ENCODE measurements at places on chromosomes 3 and 15. TPM values are rescaled to one million over a fixed set of nuclear protein-coding genes. Genes with fewer than 3 reads are reported as not detected.

Gene ZFAND6
- 177 TPM for total RNA-seq

GRCh38 chr3:196225763-196226364 lies 9.5 kb downstream of the SLC51A start:
- no peak overlapping the region for H3K27ac ChIP-seq
- H3K4me1 ChIP-seq: no peaks in the 10 kb centered on the region
- no peaks in the 10 kb centered on the region for H3K36me3 ChIP-seq
- H3K4me3 ChIP-seq: no peak overlapping the region

GRCh38 chr3:176051766-176052165 lies 1145.5 kb downstream of the TBL1XR1 start:
- H3K27me3 ChIP-seq: no peaks in the 10 kb centered on the region
- no peak for DNase-seq
- no peaks in the 10 kb centered on the region for H3K36me3 ChIP-seq
- H3K4me3 ChIP-seq: no peak overlapping the region

DNA sequence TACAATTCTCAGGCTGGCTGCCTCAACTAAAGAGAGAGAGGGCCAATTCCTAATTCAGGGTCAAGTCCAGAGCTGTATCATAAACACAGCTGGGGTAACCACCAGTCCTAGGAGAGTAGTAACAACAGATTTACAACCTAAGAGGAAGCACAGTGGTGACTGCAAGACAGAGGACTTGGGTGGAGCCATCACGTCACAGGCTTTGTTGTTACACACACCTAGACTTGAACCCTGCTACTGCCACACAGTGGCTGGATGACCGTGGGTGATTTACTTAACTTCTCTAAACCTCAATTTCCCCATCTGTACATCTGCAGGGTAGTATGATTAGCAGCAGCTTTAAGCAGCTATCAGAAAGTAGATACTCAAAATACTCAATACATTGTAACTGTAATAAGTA lies 78.6 kb downstream of the MYLK start:
- H3K27me3 ChIP-seq: no peaks in the 10 kb centered on the region
- no peak overlapping the region for H3K4me3 ChIP-seq
- no peak overlapping the region for H3K27ac ChIP-seq
- no peaks in the 10 kb centered on the region for H3K36me3 ChIP-seq
- no peaks in the 10 kb centered on the region for H3K4me1 ChIP-seq
- DNase-seq: no peak

DNA sequence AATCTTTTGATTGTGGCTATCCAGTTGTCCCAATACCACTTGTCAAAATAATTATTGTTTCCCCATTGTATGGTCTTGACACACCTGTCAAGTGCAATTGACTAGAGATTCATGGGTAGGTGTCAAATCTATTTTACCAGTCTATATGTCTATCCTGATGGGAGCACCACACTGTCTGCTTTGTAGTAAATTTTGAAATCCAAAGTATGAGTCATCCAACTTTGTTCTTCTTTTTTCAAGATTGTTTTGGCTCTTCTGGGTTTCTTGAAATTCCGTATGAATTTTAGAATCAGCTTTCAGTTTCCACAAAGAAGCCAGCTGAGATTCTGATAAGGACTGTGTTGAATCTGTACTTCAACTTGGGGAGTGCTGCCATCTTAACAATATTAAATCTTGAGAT lies 71.9 kb downstream of the CSNK1G1 start:
- no peaks in the 10 kb centered on the region for H3K27me3 ChIP-seq
- DNase-seq: no peak
- no peak overlapping the region for H3K27ac ChIP-seq

- H3K36me3 ChIP-seq: peaks cover 7% of the 10 kb centered on the region
- no peak overlapping the region for H3K4me3 ChIP-seq
- peaks cover 26% of the 10 kb centered on the region for H3K4me1 ChIP-seq
- no peak for DNase-seq
- H3K27ac ChIP-seq: peak overlapping the region; percentile 30
- no peaks in the 10 kb centered on the region for H3K27me3 ChIP-seq
Measured at GRCh38 chr15:39974656-39975230, 40.8 kb downstream of the EIF2AK4 start.

All from sigmoid colon (tissue), 7 donors.